CD4-positive, alpha-beta memory T cell (primary cell): ENCODE measurements at places on chromosomes 1 and 21.

GRCh38 chr1:11030865-11031264, 16.2 kb downstream of the MASP2 start:
- DNase-seq = no peak

DNA sequence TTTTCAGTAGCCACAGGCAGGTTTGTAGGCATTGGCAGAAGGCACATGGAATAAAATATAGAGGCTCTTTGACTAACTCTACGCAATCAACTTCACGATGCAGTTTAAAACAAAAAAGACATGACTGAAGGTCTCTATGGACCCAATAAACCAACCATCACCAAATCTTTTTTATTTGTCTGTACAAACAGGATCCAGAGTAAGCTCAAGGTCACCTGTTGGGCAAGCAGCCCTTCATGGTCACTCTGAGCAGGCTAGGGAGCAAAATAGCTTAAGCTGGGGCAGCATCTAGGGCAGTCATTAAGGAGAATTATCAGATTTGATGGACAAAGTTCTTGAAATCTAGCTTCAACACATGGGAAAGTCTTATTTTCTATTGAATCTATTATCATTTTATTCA, 26.8 kb upstream of the PROX1 start:
- DNase-seq = no peak

DNA sequence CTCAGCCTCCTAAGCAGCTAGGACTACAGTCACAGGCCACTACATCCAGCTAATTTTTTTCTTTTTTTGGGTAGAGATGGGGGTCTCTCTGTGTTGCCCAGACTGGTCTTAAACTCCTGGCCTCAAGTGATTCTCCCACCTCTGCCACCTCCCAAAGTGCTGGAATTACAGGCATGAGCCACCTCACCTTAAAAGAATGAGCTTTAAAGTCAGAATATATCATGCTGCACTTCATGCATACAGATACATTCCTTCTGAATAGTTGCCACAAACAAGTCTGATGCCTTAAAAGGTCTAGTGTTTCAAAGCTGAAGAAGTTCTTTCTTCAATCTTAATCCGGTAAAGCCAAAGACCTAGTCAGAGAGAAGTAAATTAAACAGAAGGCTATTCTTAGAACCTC, 23.8 kb upstream of the CPLANE2 start:
- no peak for DNase-seq

DNA sequence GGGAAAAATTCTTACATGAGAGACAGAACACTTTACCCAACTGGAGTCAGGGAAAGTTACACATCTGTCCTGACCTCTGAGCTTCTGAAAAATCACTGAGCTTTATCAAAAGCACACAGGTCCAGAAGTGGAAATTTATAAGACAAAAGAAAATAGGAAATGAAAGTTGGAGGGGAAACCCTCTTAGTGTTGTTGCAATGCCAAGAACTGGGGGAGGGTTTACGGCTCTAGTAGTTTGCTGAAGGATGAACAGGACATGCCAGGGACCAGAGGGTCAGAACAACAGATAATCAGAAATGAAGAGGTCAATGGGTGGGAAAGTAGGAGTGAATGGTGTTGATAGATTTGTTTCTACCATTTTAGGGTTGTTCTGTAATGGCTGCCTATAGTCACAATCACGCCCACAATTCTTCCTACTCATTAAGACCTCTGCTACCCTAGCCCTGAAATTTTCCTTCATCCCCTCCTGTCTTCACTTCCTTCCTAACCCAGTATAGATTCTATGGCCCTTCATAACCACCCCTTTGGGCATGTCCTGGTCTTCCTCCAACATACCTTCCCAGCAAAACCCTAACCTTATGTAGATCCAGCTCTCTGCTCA, 30.3 kb upstream of the FMOD start:
- DNase-seq = no peak

DNA sequence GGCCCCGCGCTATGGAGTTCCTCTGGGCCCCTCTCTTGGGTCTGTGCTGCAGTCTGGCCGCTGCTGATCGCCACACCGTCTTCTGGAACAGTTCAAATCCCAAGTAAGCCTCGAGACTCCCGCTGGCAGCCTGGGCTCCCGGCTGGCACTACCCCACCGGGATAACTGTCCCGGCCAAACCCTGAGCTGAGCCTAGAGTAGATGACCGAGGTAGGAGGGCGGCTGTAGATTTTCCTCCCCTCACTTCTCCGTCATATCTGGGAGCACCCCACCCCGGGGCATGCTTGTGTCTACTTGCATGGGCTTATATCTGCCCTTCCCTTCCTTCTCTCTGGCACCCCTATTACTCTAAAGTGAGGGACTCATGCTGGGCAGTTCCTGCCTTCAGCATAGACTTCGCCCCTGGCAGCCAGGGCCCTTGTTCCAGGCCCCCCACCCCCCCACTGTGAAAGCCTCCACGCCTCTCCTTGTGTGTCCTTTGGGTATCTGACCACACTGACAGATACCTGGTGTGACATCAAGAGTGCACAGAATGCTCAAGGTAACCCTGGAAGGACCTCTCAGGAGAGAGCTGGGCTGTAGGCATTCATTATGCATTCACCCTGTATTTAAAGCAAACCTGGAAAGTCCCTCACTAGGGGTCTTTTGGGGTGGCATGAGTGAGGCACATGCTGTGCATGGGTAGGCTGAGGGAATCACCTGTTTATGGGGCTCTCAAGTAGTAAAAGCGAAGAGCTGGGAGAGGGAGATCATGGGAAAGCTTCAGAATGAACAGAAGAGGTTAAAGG, 485 bp downstream of the EFNA1 start:
- DNase-seq = no peak

GRCh38 chr1:31393463-31393862, 19.6 kb upstream of the SERINC2 start:
- no peak for DNase-seq

GRCh38 chr1:162019006-162019405, 4.7 kb downstream of the OLFML2B start:
- DNase-seq = no peak

DNA sequence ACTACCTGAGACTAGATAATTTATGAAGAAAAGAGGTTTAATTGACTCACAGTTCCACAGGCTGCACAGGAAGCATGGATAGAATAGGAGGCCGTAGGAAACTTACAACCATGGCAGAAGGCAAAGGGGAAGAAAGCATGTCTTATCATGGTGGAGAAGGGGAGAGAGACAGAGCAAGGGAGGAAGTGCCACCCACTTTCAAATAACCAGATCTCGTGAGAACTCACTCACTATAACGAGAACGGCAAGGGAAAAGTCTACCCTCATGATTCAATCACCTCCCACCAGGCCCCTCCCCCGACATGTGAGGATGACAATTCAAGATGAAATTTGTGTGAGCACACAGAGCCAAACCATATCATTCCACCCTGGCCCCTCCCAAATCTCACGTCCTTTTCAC, 4.7 kb upstream of the C21orf91 start:
- DNase-seq = no peak
